ENCODE measurements at places on chromosomes 2 and 18. TPM values are rescaled to one million over a fixed set of nuclear protein-coding genes. Genes with fewer than 3 reads are reported as not detected.

DNA sequence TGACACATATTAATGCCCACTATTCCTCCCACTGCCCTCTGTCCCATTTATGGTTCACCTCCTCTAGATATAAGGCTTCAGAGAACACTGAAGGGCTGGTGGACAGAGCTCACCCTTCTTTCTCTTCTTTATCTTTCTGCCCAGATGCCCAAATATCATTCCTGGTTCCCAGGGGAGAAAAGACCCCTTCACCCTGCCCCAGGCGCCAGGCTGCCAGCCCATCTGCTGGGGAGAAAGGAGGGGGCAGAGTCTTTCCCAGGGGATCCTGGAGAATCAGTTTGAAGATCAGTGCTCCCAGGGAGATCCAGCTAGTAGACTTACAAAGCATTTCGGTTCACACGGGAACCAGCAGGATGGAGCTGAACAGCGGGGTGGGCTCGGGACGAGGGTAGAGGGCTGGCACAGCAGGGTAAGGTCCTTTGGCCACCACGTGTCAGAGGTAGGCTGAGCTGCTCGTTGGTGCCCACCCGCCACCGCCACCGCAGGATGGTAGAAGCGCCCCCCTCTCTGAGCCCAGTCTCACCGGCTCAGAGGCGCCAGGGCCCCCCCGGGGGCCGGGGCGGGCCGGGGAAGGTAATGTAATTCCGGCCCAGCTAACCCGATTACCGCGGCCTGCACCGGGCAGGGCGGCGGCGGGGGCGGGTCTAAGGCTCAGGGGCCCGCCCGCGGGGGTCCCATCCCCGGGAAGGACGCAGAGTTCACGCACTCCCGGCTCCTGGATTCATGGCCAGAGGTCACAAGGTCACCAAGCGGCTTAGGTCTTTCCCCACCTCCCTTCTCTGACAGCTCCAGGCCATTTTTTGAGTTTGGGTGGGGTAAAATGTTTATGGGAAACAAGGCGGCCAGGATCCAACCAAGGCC is 1.3 kb upstream of the TLX2 start:
- DNase-seq, result no peak

SLC40A1 gene
- total RNA-seq, result 72.0 TPM

GRCh38 chr2:80365762-80366161 is 61.2 kb upstream of the LRRTM1 start:
- no peak for DNase-seq

DNA sequence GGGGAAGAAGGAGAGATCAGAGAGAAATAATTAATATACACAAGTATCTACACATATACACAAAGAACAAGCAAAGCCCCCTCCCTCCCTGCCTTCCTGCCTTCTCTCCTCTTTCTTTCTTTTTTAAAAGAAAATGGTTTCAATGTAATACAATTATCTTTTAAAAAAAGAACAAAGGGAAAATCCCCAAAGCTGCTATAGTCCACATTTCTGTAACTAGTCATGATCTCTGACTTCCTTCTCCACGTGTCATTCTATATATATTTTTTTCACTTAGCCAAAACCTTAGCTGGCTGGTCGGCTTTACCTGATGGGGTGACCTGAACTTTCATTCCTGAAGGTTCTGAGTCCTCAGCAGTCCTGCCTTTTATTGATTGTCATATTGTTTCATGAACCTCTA is 44.3 kb downstream of the MAP3K20 start:
- no peak for DNase-seq

DNA sequence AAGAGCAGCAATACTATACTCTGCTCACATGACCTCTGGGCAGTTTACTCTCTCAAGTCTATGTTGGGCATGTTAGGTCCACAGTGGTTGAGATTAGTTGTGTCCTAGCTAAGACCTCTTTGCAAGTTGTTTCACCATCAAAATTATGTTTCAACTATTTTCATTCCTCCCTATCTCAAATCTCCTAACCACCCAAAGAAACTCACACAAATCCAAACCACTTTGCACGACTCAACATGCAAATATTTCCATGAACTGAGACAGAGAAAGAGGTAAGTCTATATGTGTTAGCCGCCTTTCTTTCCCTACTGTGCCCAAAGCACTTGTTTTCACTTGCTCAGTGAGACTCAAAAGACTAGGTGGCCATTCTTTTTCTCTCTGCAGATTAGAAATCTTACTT is 546.8 kb downstream of the TNS1 start:
- no peak for DNase-seq

- DNase-seq, result no peak
These were observed 61.3 kb downstream of the CUL3 start for GRCh38 chr2:224523626-224524577.

GRCh38 chr2:26480566-26481423 is 2.9 kb upstream of the OTOF start:
- no peak for DNase-seq

DNA sequence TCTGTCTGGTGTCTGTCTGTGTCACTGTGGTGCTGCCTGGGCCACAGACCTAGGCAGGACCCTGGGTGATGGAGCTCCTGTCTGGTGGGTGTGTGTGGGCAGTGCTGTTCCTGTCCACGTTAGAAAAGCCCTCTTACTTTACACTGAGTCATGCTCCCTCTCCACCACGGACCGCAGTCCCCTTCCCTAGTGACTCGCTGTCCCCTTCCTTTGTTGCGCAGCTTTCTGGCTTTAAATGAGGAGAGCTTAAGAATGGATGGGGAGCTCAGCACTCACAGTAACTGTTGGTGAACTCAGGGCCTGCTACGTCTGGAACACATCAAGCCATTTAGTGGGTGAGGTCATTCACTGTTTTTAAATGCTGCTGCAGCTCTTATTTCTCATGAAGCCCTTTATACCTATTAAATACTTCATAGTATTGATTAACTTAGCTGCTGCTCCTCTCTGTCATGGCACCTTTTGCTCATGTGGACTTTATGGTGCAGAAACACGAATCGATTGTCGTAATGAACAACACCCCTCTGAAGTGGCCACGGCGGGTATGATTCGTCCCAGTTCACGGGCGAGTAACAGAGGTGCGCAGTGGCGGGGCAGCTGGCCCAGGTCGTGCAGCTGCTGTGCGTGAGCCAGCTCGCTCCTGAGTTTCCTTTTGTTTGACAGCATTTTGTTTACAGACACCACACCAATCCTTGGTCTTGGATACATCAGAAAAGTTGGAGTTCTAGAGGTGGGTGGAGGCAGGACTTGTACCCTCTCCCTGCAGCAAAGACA is 100.4 kb downstream of the LDLRAD4 start:
- no peak for DNase-seq

- no peak for DNase-seq
These were observed 127.1 kb downstream of the CD226 start for GRCh38 chr18:69820538-69820937.

DNA sequence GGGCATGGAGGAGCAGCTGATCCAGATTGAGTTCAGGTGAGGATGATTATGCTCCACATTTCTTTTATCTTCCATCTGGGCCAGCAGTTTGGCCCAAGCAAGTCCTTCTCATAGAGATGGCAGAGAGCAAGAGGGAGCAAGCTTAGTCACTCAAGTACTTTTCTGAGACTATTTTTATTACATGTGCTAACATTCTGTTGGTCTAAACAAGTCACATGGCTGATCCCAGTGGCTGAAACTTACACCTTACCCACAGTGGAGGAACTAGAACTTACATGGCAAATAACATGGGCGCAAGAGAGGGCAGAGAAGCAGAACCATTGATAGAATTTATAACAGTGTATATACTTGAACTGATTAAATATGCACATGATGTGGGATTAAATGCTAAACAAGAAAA is 105.7 kb downstream of the KYNU start:
- no peak for DNase-seq

IL36B gene
- not detected for total RNA-seq

DNA sequence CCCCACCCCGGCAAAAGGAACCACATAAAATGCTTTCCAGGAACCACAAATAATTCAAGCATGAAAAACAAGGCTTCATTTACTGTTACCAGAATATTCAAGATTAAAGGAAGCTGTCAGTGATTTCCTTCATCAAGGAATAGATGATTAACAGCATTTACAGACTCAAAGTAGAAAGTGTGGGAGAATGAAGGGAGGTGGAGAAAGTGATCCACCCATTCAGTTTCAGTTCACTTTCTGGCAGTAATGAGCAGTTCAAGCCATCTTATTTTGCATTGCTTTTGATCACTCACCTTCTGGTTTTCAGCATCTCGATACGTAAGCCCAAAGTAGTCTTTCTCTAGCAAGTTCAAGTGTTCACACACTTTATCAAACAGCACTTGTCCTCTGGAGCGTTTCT is 99.0 kb downstream of the EPB41L3 start:
- DNase-seq, result no peak

DNA sequence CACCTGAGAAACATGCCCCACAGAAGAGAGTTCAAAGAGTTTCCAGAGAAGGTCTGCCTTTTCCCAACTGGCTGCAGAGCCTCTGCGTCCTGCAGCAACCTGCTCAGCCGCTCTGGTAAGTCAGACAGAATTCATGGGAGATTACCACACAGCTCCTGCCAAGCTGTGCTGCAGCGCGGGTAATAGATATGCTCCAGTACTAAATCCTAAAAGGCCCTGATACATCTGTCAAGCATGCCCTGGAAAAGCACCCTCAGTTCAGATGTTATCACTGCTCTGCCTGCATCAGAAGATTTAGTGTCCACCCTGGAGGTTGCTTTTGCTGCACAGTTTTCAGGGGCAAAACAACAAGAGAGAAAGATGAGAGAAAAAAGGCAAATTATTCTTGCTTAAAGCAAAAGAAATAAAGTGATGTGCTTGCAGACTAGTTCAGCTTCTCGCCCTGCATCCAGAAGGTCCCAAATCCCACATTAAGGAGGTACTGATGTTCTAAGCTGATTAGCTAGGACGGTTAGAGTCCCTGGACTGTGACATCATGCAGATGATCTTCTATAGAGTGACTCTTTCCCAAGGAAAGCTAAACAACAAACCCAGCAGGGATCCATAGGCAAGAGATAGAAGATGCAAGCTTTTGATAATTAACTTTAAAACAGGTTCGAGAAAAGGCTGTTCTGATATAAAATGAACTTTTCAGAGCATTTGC is 488.6 kb downstream of the BCL11A start:
- DNase-seq, result no peak
